NCI-H1105 (cell line): ENCODE measurements at places on chromosomes 12 and 14.

DNA sequence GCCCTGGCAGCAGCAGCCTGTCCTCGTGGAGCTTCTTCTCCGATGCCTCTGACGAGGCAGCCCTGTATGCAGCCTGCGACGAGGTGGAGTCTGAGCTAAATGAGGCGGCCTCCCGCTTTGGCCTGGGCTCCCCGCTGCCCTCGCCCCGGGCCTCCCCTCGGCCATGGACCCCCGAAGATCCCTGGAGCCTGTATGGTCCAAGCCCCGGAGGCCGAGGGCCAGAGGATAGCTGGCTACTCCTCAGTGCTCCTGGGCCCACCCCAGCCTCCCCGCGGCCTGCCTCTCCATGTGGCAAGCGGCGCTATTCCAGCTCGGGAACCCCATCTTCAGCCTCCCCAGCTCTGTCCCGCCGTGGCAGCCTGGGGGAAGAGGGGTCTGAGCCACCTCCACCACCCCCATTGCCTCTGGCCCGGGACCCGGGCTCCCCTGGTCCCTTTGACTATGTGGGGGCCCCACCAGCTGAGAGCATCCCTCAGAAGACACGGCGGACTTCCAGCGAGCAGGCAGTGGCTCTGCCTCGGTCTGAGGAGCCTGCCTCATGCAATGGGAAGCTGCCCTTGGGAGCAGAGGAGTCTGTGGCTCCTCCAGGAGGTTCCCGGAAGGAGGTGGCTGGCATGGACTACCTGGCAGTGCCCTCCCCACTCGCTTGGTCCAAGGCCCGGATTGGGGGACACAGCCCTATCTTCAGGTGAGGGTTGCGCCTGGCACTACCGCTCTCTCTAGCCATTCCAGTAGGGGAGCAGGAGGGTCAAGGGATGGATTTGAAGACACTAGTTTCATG lies 2.1 kb downstream of the NFATC4 start:
- no peak for DNase-seq

- DNase-seq = no peak
These were observed 1.2 kb downstream of the ACOT6 start for GRCh38 chr14:73613419-73613963.

DNA sequence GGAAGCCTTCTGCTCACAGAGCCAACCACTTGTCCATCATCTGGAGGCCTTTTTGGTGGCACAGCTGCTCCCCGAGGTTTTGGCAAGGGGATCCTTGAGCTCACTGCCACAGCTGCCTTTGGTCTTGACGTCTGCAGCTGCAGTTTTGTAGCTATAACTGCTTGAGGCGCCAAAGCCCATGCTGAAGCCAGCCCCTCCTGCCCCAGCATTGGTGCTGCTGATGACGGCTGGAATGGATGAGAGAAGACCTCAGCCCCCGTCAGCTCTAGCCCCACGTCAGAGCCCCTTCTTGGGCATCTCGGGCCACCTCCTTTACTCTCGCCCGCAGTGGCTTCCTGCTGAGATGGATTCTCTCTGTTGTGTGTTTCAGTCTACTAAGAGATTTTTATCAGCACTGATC lies 12.3 kb upstream of the KRT74 start:
- no peak for DNase-seq

- DNase-seq = peak; percentile 22
These were observed 41.0 kb downstream of the HECTD4 start for GRCh38 chr12:112341046-112341825.

- DNase-seq = no peak
These were observed at the start of gene SP7 for GRCh38 chr12:53336181-53336681. SP7 (minus strand) TSS chr12:53336354; CDS start chr12:53335646, 708 bp downstream.
